H54 (cell line): ENCODE measurements at places on chromosomes 16 and 17.

GRCh38 chr17:66580184-66580955 lies 254.5 kb upstream of the CACNG5 start:
- DNase-seq = peak; percentile 34

- peak; percentile 91 for DNase-seq
These were observed 38.5 kb downstream of the MSI2 start for GRCh38 chr17:57294629-57295501.

GRCh38 chr17:48728232-48729231 lies at the start of gene HOXB13:
HOXB13 (minus strand) TSS chr17:48728750; CDS start chr17:48728593, 157 bp downstream.
- peak; percentile 85 for DNase-seq

DNA sequence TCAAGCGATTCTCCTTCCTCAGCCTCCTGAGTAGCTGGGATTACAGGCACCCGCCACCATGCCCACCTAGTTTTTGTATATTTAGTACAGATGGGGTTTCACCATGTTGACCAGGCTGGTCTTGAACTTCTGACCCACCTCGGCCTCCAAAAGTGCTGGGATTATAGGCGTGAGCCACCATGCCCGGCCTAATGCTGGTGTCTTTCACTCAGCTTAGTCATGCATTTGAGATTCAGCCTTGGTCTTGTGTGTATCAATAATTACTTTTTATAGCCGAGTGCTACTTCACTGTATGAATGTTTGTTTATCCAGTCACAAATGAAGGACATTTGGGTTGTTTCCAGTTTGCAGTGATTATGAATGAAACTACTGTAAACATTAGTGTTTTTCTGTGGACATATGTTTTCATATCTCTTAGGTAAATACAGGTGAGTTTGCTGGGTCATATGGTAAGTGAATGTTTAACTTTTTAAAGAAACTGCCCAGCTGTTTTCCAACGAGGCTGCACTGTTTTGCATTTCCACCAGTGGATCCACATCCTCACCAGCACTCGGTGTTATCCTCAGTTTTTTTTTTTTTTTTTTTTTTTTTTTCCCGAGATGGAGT lies 11.0 kb upstream of the PLCG2 start:
- DNase-seq = no peak

- DNase-seq = peak; percentile 84
These were observed at the start of gene CUEDC1 for GRCh38 chr17:57955183-57955931. CUEDC1 (minus strand) TSS chr17:57955412; CDS start chr17:57885564, 69,848 bp downstream.

GRCh38 chr17:57099165-57099564 lies 14.1 kb downstream of the AKAP1 start:
- no peak for DNase-seq

GRCh38 chr17:8029121-8029520 lies 9.7 kb upstream of the ALOX15B start:
- DNase-seq = no peak

- no peak for DNase-seq
These were observed 285.4 kb upstream of the PMFBP1 start for GRCh38 chr16:72457243-72457940.

DNA sequence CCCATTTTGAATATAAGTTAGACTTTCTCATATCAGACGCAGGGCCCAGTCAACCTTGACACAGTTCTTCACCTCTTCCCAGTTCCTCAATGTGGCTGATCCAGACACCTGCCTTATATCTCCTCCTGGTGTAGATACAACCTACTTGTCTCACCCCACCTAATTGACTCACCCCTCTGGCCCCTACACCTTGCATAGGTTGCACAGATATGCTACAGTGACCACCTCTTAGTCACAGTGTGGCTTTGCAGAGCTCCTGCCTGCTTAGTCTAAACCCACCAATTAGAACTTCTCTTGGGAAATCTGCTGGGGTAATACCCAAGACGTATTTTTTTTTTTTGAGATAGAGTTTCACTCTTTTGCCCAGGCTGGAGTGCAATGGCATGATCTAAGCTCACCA lies 16.8 kb downstream of the CHP2 start:
- DNase-seq = no peak

DNA sequence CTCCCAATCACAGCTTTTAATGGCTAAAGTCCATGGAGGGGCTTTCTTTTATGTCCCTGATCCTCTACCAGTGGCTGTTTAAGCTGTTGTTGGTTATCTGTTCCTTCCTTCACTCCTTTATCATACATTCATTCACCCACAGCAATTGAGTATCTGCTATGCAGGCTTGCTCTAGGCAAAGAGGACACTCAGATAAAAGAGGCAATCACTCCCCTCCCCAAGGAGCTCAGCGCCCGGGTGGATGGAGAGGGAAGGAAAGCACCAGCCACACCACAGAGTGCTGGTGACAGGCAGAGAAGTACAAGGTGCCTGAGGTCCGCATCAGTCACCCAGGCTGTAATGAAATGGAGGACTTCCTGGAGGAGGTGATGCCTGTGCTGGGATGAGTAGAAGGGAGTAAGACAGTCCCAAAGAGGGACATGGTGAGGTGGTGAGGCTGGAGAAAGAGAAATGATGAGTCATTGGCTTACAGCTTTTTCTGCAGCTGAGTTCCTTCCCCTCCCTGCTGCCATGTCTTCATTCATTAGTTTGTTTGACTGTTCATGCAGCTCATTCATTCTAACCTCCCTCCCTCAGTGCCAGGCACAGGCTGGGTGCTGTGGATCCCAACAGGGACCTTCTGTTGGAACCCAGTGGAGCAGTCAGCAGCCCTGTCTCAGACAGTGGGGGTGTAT lies 12.8 kb upstream of the NGFR start:
- peak; percentile 74 for DNase-seq

DNA sequence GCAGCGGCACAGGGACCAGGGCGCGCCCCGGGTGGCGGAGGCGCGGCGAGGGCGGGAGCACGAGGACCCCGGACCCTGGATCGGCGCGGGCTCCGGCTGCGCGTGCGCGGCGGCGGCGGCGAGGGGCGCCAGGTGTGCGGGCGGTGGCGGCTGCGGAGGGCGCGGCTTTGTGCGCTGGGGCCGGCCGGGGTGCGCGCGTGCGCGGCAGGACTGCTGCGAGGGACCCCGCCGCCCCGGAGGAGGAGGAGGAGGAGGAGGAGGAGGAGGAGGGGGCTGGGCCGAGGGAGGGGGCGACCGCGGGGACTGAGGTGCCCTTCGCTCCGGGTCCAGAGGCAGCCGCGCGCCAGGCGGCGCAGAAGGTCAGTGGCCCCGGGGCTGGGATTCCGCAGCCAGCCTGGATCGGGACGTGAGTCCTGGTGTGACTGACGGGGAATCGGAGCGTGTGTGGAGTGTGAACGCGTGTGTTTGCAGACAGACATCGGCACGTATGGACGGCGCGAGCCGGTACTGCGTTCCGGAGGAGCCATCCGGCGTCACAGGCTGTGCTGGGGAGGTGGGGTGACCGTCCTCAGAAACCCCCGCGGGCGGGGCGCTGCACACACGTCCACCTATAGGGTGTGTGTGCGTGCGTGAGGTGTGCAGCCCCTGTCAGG lies 19.5 kb upstream of the RAP1GAP2 start:
- DNase-seq = no peak

GRCh38 chr16:85330694-85331188 lies 218.5 kb upstream of the CIBAR2 start:
- DNase-seq = peak; percentile 80

- DNase-seq = no peak
These were observed 6.9 kb upstream of the RAPGEFL1 start for GRCh38 chr17:40170325-40170724.

GRCh38 chr16:78761427-78761826 lies 662.0 kb downstream of the WWOX start:
- DNase-seq = no peak

GRCh38 chr17:80952291-80952690 lies 39.4 kb upstream of the CHMP6 start:
- no peak for DNase-seq
